NCI-H1092 (cell line): ENCODE measurements at places on chromosomes 1 and 21.

DNA sequence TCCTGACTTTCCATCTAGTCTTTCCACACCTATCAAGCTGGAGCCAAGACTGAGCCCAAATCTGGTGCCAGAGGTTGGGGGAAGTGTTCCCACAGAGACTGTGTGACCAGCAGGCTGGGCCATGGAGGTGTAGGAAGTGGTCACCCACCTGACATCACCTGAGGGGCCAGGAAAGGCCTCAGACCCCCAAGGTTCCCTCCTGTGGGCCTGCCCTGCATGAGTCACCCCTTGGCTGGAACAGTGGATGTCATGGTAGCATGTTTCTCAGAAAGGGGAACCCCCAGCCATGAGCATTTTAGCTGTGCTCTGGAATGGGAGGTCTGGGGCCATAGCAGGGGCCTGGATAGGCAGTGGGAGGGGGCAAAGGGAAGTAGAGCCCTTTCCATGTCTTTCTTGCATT is 5.7 kb upstream of the TNFRSF8 start:
- DNase-seq, result no peak

DNA sequence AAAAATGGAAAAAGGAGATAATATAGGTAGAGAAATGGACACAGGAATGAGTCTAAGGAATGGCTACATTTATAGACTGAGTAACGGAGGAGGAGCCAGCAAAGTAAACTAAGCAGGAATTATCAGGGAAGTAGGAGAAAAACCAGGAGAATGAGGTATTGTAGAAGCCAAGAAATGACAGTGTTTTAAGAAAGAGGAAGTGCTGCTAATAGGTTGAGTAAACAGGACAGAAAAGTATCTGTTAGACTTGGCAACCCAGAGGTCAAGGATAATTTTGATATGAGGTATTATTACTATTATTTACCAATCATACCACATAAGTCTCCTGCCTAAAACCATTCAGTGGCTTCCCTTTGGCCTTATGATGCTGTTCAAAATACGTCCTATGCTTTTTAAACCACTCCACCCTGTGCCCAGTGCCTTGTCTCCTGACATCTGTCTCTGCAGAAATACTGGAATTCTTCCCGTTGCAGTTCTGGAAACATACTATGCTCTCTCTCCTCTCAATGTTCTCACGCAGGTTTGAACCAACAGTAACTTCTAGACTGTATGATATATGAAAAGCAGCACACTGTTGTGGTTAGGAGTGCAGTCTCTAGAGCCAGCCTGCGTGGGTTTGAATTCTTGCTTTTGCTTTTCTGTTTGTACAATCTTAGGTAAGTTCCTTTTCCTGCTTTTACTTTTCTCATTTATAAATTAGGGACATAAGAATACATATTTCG is 24.6 kb upstream of the NEK7 start:
- DNase-seq, result no peak

GRCh38 chr1:28580722-28581530 is 11.1 kb upstream of the RAB42 start:
- DNase-seq, result peak; percentile 41

GRCh38 chr1:212648431-212648830 is 39.9 kb downstream of the ATF3 start:
- DNase-seq, result no peak

DNA sequence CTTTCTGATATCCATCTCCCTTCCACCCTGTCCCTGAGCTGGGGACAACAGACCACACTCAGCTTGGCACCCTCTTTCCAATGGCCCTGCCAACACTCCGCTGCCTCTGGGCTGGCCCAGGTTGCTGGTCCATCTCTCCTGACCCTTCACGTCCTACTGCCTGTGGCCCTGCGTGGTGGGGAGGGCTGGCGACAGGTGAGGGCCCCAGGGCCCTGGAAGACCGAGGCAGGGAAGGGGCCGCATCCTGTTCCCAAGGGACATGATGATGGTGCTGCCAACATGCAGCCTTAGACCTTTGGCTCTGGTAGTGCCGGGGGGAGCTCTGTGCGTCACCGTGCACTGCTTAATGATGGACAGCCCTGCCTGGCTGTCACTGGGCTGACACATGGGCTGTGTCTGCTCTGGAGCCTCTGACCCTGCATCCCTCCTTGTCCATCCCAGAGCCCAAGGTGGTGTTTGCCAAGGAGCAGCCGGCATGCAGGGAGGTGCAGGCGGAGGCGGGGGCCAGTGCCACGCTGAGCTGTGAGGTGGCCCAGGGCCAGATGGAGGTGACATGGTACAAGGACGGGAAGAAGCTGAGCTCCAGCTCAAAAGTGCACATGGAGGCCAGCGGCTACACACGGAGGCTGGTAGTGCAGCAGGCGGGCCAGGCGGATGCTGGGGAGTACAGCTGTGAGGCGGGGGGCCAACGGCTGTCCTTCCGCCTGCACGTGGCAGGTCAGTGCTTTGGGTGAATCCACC is 65.2 kb downstream of the OBSCN start:
- no peak for DNase-seq

- no peak for DNase-seq
Measured at GRCh38 chr21:34807146-34807880, 138.5 kb downstream of the CLIC6 start.

DNA sequence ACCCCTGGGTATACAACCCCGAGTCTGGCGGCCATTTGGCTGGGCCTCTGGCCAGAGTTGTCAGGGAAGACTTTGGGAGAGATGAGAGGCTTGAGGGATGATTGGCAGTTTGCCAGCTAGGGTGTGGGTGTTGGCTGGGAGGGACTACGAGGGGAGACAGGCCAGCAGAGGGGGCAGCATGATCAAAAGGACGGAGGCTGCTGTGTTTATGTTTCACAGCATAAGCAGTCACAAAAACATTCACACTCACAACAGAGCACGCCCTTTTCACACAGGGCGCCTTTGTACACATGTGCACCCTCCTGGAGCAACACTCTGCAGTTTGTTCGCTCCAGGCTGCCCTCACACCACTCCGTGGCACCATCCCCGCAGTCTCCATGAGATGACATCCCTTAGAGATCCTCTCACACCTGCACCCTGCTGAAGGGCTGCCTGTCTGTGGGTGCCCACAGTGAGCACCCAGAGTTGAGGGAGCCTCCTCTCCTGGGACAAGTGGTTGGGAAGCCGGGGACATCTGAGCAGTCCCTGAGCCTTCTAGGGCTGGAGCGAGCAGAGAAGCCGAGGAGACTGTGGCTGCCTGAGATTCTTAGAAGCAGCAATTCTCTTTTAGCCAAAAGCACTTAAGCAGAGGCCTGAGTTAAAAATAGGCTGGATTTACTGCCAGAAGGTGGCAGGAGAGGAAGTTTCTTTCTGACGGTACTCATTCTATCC is 15.4 kb downstream of the EFNA3 start:
- DNase-seq, result peak; percentile 91

DNA sequence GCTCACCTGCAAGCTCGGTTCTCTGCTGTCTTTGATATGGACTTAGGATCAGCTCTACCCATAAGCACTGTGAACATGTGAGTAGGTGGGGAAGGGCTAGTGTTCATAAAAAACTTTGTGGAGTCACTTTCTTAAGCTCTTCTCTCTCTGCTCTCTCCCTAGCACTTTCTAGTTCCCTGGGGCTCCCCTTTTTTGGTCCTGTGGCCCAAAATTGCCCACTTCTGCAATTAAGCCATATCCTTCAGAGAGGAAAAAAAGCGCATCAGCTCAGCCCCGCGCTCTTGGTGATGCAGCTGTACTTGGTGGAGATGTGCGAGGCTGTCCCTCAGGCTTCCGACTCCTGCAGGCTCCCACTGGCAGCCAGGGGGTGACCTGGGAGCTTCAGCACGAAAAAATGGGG is 23.4 kb downstream of the CCSAP start:
- DNase-seq, result no peak
